Left cardiac atrium (tissue), 4 donors: ENCODE measurements at places on chromosomes 4 and X. TPM values are rescaled to one million over a fixed set of nuclear protein-coding genes. Genes with fewer than 3 reads are reported as not detected.

Gene VBP1
- total RNA-seq, result 59.2 TPM

Gene CCDC160
- not detected for total RNA-seq

Gene ANK2
- total RNA-seq, result 277 TPM

Gene EDNRA
- total RNA-seq, result 76.3 TPM

Gene AKAP14
- not detected for total RNA-seq

Gene DCAF4L1
- total RNA-seq, result 0.37 TPM

Gene USP26
- not detected for total RNA-seq

Gene RBPJ
- 63.5 TPM for total RNA-seq

Gene TAF7L
- total RNA-seq, result 0.15 TPM

Gene MAGEC1
- not detected for total RNA-seq

Gene GABRE
- total RNA-seq, result 14.7 TPM

DNA sequence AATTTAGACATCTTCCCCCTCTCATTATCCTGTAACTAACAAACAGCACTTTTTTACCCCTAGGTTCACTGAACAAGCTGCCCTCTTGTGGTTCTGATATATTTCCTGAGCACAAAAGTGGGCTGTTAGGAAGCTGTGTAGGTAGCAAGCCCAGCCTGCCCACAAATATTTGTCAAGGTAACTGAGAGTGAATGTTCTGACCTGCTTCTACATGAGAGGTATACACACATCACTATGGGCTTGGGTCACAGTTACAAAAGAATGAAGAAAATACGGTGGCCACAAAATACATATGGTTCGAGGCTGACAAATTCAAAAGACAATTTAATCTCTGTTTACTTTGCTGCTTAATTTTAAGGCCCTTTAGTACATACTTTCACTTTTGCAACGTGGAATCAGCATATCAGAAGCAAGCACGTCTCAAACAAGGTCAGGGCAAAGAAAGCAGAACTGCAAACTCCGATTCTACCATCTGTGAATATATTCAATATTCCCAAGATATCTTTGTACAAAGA lies 78.7 kb downstream of the RBM47 start:
- no peak for DNase-seq

- no peak for DNase-seq
Observed at GRCh38 chr4:94567811-94568210, 116.1 kb downstream of the PDLIM5 start.

DNA sequence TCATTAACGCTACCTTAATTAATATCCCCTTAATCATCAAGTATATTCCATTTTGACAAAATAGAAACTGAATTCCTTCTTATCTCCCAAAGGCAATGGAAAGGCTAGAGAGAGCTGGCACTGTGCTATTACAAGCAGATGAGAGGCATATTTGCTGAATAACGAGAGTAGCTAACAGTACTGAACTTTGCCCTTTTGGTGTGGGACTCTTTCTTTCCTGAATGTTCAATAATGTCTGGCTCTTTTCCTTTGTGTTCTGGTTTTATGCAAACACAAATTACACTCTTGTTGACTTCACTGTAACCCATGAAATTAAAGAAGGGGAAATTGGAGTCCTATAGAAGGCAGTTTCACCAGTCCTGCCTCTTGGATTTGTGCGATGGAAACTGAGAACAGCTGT lies 63.5 kb downstream of the SHROOM3 start:
- no peak for DNase-seq

DNA sequence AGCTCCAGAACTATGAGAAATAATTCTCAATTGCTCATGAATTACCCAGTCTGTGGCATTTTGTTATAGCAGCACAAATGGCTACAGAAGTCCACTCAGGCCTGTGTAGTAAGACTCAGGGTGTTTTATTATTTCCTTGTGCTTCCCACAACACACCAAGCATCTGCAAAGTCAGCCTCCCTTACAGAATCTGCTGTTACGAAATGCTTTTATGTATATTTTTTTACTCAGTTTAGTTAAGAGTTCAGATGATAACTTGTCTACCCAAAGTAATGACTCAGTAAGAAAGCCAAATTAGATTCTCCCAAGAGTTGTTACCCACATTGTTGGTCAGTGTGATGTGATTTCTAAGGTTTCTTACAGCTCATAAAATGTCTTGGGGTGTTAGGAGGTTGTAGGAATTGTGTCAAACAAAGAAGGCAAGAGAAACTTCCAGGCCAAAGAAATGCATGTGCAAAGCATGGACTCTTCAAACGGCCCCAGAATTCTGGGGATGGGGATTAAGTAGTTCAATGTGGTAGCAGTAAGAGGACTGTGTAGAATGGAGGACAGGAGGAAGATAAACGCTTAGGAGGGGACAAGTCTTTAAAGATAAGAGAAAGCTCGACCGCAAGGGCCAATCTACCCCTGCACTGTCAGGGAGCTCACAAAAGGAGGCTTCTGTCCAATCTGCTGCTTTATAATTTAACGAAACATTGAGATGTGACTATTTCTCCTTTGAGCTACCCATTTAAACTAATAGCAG lies 35.4 kb upstream of the TMEM184C start:
- DNase-seq, result no peak

DNA sequence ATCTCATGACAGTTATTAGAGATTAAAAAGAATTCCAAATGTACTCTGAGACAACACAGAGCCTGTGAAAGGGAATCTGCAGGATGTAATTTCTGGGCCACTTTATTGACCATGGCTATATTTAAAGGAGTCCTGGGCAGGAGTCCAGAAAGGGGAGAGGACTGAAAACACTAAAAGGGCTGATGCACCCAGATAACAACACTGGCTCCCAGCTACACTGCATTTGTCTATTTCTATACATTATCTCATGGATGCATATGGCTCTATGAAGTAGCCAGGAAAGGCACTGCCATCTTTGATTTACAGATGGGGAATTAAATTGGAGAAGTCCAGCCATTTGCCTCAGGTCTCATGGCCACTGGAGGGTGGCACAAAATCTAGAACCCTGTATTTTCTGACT lies 56.0 kb downstream of the MED28 start:
- no peak for DNase-seq

- no peak for DNase-seq
Observed at GRCh38 chr4:159594576-159594975, 491.7 kb downstream of the RAPGEF2 start.

GRCh38 chrX:41522081-41522480 lies 74.9 kb downstream of the NYX start:
- no peak for DNase-seq

DNA sequence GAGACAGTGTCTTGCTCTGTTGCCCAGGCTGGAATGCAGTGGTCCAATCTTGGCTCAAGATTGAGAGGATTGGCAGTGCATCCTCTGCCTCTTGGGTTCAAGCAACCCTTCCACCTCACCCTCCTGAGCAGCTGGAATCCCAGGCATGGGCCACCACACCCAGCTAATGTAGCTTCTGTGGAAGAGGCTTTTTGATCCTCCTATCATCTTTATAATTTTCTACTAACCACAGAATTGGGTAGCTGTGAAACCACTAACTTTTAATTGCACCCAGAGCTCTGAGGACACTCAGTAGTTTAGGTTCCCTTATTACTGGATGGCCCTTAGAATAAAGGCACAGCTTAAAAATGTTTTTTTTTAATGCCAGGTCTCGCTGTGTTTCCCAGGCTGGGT lies 8.9 kb upstream of the AGA start:
- DNase-seq, result no peak

GRCh38 chrX:140794642-140795041 lies 85.1 kb downstream of the LINC00632 start:
- no peak for DNase-seq

GRCh38 chrX:107707866-107708265 lies 67.7 kb downstream of the TSC22D3 start:
- no peak for DNase-seq

GRCh38 chr4:53366301-53366716 lies 448 bp upstream of the SCFD2 start:
- no peak for DNase-seq

DNA sequence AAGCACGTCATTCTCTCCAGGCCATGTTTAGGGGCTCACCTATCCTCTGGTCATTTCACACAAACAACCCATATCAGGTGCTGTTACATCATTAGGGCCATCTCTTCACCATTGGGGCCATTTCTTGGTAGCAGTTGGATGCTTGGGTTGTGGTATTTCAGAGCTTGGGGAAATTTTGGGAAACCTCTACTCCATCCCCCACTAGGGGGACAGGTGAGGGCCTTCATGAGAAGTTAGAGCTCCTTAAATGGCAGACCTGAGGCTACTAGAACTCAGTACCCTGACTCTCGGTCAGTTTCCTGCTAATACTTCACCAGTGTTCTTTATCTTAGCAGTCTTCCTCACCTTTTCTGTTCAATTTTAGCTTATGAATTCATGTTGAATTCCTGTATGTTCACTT lies 50.2 kb downstream of the ZNF827 start:
- DNase-seq, result no peak

- no peak for DNase-seq
Observed at GRCh38 chr4:38995660-38996005, 36.6 kb downstream of the TMEM156 start.

GRCh38 chr4:152087335-152087734 lies 326.5 kb upstream of the GATB start:
- DNase-seq, result no peak

DNA sequence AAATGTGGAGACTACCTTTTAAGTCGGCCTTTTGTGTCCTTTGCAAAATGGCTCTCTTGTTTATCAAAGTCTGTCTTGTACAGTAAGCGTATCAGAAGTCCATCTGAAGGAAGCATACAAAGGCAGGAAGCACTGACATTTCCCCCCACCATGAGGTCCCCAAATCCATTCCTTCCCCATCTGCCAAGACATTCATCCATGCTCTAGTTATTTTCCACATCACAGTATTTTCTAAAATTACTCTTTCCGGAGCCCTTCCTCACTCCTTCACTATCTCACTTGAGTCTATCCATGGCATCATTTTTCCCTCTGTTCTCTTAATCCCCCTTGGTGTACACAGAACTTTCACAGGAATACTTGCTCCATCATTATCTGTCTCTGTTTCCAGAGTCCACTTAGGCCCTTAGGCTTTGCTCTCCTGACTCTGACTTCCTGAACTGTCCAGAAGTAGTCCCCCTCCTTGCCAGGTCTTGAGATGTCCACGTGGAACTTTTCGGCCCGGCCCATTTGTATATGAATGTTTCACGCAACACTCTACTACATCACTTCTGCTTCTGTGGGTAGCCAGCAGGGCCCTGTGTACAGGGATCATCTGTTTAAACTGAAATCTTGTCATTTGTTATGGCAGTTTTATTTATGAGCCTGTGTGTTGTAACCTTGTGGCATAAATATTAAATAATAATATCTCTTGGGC lies 2.1 kb downstream of the SEL1L3 start:
- peak; percentile 25 for DNase-seq

DNA sequence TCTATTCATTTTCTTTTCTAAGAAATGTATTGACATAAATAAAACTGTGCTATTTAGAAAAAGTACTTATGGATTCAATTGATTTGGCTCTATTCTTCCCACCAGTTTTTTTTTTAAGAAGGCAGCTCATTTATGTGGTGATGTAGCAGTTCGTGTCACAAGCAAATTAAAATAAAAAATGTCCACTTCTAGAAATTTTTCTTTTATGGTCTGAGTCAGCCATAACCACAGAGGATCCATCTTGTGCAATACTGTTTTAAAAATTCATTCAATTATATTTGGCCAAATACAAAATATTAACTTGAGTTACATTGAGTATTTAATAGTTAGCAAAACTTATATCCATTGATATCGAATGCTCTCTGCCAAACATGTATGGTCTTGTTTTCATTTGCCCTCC lies 207.9 kb upstream of the FAT1 start:
- no peak for DNase-seq

DNA sequence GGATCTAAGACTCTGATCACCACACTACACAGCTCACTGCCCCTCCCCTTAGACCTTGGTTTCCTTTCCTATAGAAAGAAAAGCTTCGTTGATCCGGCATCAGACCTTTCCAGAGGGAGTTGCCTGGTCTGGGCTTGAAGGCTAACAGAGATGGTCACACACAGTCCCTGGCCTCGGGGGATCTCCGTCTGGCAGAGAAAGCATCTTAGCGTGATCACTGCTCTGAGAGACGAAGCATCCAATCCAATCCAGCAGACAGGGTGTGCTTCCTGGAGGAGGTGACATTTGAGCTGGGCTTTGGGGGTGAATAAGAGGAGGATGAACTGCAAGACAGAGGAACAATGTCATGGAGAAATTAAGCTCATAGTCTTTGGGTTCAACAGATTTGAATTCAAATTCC lies 49.5 kb downstream of the HTRA3 start:
- no peak for DNase-seq

DNA sequence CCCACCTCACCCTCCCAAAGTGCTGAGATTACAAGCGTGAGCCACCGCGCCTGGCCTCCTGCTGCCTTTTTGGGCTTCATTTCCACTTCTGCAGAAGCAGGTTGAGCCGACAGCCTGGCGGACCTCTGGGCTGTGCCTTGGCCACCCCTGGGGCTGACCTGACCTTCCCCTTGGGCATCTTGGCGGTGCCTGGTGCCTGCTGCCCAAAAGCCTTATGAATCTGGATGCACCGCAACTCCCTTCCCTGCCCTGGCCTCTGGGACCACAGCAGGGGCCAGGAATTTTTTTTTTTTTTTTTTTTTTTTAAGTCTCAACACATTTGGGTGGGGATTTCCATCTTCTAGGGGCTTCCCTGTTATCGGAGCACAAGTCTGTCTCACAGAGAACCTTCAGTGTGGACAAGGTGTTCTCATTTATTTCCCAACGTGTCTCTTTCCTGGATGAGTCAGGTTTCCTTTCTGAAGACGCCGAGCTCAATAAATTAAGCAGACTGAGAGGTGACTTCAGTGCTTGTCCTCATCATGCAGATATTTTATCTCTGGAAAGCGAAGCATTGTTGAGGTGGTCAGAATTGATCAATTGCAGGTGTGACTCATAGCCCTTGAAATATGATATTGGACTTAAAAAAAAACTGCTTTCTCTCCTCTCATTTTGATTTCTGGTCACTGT lies 79.7 kb downstream of the SHROOM2 start:
- no peak for DNase-seq

GRCh38 chr4:140343303-140343702 lies 30.1 kb upstream of the SCOC start:
- DNase-seq, result peak; percentile 28

DNA sequence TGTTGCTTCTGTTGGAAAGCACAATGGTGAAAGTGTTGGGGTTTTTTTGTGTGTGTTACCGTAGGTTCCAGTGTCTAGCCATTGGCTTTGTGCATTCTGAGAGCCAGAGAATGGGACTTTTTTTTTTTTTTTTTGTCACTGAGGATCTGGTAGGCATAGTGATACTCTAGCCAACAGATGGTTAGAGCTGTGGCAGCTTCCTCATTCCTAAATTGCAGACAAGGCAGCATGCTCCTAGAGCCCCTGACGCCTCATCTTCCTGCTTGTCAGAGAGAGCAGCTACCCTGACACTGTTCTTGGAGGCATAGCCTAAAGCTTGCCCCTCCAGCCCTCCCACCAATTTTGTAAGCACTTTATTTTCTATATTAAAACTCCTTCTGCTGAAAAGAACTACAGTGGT lies 27.0 kb downstream of the ARHGEF9 start:
- DNase-seq, result no peak
